ENCODE measurements at places on chromosomes 5 and 9. TPM values are rescaled to one million over a fixed set of nuclear protein-coding genes. Genes with fewer than 3 reads are reported as not detected.

TAF11L4 gene
- not detected for total RNA-seq

DNA sequence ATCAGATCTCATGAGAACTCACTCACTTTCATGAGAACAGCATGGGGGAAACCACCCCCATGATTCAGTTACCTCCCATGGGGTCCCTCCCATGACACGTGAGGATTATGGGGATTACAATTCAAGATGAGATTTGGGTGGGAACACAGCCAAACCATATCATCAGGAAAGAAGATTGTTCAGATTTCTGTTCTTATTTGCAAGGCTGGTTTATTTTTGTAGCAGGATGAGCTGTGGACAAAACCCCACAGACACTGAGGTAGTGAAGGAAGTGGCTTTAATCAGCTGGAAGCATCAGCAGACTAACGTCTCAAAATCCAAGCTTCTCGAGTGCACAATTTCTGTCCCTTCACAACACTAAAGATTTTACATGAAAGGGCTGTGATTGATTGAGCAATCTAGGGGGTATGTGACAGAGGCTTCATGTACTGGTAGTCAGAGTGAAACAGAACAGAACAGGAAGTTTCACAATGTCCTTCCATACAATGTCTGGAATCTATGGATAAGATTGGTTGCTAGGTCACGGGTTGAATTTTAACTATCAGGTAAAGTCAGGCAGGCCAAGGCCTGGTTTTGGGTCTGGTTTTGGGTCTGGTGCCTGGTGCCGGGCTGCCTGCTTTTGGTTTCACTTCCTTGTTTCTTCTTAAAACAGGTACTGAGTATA, 91.3 kb upstream of the ZNF366 start:
- no peak for DNase-seq
- no peaks in the 10 kb centered on the region for H3K36me3 ChIP-seq
- H3K27ac ChIP-seq: no peak overlapping the region
- no peaks in the 10 kb centered on the region for H3K27me3 ChIP-seq

DNA sequence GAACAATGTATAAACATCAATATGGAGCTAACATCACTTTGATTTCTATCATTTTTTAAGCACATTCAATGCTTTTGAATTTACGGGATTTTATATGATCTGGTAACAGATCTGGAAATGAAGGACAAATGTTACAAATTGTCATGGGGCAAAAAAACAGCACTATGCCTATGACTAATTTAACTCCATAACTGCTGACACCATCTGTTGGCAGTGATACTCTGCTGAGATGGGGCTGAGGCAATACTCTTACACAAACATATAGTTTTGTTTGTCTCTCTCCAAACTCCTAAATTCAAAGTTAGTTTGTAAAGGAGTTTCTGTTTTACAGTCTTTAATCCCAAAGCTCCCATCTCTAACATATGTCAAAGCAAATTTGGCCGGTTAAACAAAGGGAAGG, 132.5 kb upstream of the FER start:
- H3K27ac ChIP-seq: no peak overlapping the region
- H3K36me3 ChIP-seq: no peaks in the 10 kb centered on the region
- no peak overlapping the region for H3K4me3 ChIP-seq
- no peaks in the 10 kb centered on the region for H3K4me1 ChIP-seq

DNA sequence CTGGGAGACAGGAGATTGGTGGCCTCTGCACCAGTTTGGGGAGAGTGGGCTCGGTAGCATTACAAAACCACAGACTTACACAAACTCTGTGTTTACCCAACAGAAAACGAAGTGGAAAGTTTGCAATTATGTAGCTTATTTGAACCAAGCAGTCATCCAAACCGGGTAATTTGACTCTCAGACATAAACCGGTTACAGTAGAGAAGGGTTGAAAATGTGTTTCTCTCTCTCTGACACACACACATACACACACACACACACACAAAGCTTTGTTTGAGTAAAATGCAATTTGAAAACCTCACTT, 97.1 kb upstream of the ZNF608 start:
- no peaks in the 10 kb centered on the region for H3K36me3 ChIP-seq
- H3K4me3 ChIP-seq: no peak overlapping the region
- no peaks in the 10 kb centered on the region for H3K4me1 ChIP-seq
- no peaks in the 10 kb centered on the region for H3K27me3 ChIP-seq
- H3K27ac ChIP-seq: no peak overlapping the region
- DNase-seq: no peak

C1QTNF2 gene
- not detected for total RNA-seq

SLC34A3 gene
- total RNA-seq: 0.15 TPM

DNA sequence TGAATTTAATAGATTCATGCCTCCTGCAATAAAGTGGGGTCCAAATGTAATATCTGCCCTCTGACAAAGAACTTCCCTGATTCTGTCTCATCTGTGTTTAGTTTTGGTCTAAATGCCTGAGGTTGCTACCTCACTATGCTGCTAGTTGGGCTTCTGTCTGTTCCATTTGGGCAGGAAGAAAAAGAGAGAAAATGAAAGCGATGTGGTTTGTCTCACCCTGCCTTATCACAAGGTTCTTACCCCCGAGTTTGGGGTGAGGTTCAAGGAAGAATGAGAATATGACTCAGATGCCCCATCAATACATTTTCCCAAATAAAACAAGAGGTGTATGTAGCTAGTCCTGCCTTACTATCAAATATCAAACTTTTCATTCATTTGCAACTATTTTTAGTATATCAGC, 132.1 kb upstream of the MTAP start:
- H3K27me3 ChIP-seq: no peaks in the 10 kb centered on the region
- no peaks in the 10 kb centered on the region for H3K4me1 ChIP-seq
- DNase-seq: no peak
- no peak overlapping the region for H3K27ac ChIP-seq
- H3K36me3 ChIP-seq: no peaks in the 10 kb centered on the region
- H3K4me3 ChIP-seq: no peak overlapping the region

SPINK4 gene
- 1.3 TPM for total RNA-seq

GRCh38 chr5:73154208-73155006, 18.6 kb upstream of the TMEM174 start:
- no peak overlapping the region for H3K27ac ChIP-seq
- H3K27me3 ChIP-seq: no peaks in the 10 kb centered on the region
- no peak overlapping the region for H3K4me3 ChIP-seq
- H3K4me1 ChIP-seq: no peaks in the 10 kb centered on the region

PPP2R2B gene
- total RNA-seq: 0.80 TPM

TMEM252 gene
- not detected for total RNA-seq

GRCh38 chr5:111532886-111533582, 20.7 kb upstream of the STARD4 start:
- H3K36me3 ChIP-seq: no peaks in the 10 kb centered on the region
- no peak for DNase-seq
- H3K4me3 ChIP-seq: no peak overlapping the region
- no peaks in the 10 kb centered on the region for H3K4me1 ChIP-seq

TMEM171 gene
- 0.74 TPM for total RNA-seq

HMGCS1 gene
- total RNA-seq: 190 TPM

GRCh38 chr5:136215812-136216211, 22.9 kb upstream of the SMIM32 start:
- H3K4me1 ChIP-seq: no peaks in the 10 kb centered on the region
- H3K27me3 ChIP-seq: no peaks in the 10 kb centered on the region
- no peak overlapping the region for H3K27ac ChIP-seq
